ENCODE measurements at places on chromosomes 12 and 14. TPM values are rescaled to one million over a fixed set of nuclear protein-coding genes. Genes with fewer than 3 reads are reported as not detected.

GRCh38 chr12:54798651-54799050, 55.7 kb upstream of the MUCL1 start:
- H3K36me3 ChIP-seq = no peaks in the 10 kb centered on the region
- DNase-seq = no peak
- H3K27me3 ChIP-seq = peaks cover 5% of the 10 kb centered on the region
- no peak overlapping the region for H3K27ac ChIP-seq

DNA sequence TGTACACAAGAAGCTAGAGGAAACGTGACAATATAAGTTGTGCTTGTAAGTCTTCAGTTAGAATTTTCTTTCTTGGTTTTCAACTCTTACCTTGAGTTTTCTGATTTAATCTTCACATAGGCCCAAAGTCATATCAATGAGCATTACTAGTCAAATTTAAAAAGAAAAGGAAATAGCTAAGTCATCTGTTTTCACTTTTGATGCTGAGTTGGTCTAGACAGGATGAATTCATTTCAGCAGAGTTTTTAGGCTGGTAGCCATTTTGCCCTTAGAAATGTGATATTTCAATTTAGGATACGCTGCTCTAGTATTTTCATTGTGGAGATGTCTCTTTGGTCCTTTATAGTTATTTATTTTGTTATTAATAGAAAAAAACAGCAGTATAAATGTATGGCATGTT, 44.6 kb upstream of the KRAS start:
- H3K36me3 ChIP-seq = no peaks in the 10 kb centered on the region
- peaks cover 11% of the 10 kb centered on the region for H3K4me1 ChIP-seq
- DNase-seq = no peak
- H3K4me3 ChIP-seq = no peak overlapping the region
- no peak overlapping the region for H3K27ac ChIP-seq
- H3K27me3 ChIP-seq = peaks cover 2% of the 10 kb centered on the region

- no peaks in the 10 kb centered on the region for H3K4me1 ChIP-seq
- no peak overlapping the region for H3K27ac ChIP-seq
- H3K27me3 ChIP-seq = no peaks in the 10 kb centered on the region
- DNase-seq = no peak
- H3K36me3 ChIP-seq = no peaks in the 10 kb centered on the region
Observed at GRCh38 chr14:37328673-37329072, 130.9 kb downstream of the MIPOL1 start.

DNA sequence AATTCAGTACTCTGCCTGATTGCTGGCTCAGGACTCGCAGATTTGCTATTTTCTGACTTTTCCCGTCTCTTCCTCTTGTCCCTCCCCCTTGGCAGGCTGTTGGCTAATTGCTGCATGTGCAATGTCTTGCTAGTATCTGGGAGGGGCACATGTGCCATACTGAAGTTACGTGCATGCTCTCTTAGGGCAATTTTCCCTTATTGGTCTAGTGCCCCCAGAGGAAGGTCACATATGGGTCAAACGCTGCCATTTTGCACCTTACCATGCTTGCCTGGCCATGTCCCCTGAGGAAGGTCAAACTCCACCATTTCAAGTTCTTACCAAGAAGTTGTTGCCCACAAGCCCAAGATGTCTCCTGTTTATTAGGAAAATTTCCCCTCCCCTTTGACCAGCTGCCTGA, 13.9 kb upstream of the ERC1 start:
- H3K4me1 ChIP-seq = peaks cover 11% of the 10 kb centered on the region
- no peaks in the 10 kb centered on the region for H3K27me3 ChIP-seq
- DNase-seq = no peak
- no peak overlapping the region for H3K4me3 ChIP-seq

CFAP73 gene
- total RNA-seq = 0.28 TPM

GPR68 gene
- 39.8 TPM for total RNA-seq

RAPGEF3 gene
- total RNA-seq = 1.4 TPM

IAPP gene
- not detected for total RNA-seq

All from activated CD4-positive, alpha-beta memory T cell treated with anti-CD3 and anti-CD28 coated beads, Interleukin-2, amount 10 ng/mL, durations not matched to agents 7 days and 5 days (primary cell).